ENCODE measurements at places on chromosomes 11 and 22.

DNA sequence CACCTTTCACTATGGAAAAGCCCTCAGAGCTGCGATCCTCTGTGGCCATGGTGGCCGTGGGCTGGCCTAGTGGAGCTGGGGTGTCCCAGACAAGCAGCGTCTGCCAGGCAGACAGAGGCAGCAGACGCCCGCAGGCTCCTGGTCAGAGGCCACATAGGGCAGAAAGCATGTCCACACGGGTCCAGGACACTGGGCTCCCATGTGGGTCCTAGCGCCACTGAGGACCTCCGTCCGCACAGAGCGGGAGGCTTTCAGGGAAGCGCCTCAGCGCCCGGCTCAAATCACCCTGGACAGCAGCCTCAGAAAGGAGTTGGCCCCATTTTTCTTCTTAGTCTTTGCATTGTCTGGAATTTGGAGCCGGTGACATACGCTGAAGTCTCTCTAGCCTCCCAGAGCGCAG, 389.7 kb downstream of the BRD1 start:
- DNase-seq, result no peak

- no peak for DNase-seq
These were observed 847.2 kb downstream of the TBC1D22A start for GRCh38 chr22:47609653-47610052.

DNA sequence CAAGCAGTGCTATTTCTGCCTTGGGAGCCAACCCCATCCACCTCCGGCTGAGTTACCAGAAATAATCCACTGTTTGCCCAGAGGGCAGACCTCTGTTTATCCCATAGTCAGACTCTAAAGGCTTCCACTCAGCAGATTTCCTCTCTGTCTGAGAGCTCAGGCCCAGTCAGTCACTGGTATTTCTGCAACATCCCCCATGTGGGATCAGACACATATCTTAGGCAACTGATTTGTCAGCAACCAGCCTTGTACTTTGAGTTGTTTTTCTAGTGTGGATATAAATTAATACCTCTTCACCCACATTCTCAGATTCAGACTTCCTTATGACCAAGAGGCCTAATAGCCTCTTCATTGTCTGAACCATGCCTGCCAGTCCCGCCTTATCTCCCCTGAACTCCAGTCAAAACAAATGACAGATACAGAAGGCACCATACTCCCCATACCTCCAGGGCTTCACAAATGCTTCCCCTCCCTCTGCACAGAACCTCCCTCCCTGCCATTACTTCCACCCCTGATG, 193.6 kb downstream of the FAM76B start:
- DNase-seq, result no peak

DNA sequence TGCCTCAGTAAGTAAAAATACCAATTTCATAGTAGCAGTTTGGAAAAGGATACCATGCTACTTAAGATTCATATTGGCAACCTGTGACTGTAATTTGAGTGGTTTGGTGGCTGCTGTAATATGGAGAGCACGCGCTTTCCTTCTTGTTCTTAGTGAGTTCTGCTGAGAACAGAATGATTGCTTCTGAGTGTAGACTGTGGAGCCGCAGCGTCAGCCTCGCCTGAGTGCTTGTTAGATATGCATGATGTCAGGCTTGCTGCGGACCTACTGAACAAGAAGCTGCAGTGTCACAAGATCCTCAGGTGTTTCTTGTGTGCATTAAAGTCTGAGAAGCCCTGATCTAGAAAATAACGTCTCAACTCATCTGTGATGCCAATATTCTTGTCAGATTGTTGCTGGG, 143.2 kb downstream of the ARHGAP42 start:
- DNase-seq, result no peak

DNA sequence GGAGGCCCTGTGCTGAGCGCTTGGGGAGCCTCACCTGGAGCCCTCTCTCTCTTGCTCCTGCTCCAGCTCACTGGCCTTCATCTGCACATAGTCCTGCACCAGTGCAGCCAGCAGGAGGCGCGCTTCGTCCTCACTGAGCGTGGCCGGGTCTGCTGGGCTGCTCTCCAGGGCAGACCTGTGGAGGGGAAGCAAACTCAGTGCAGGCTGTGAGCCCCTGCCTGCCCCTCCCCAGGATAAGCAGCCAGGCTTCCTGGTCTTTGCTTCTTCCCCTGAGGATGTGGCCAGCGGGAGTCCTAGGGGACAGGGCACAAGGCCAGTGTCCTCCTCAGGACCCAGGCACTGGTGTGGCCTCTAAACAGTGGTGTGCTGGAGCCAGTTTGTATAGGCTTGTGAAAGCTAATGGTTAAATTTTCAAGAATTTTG, 2.2 kb downstream of the CALCA start:
- DNase-seq, result peak; percentile 46

- no peak for DNase-seq
These were observed 233.3 kb downstream of the CTTN start for GRCh38 chr11:70631624-70632047.

DNA sequence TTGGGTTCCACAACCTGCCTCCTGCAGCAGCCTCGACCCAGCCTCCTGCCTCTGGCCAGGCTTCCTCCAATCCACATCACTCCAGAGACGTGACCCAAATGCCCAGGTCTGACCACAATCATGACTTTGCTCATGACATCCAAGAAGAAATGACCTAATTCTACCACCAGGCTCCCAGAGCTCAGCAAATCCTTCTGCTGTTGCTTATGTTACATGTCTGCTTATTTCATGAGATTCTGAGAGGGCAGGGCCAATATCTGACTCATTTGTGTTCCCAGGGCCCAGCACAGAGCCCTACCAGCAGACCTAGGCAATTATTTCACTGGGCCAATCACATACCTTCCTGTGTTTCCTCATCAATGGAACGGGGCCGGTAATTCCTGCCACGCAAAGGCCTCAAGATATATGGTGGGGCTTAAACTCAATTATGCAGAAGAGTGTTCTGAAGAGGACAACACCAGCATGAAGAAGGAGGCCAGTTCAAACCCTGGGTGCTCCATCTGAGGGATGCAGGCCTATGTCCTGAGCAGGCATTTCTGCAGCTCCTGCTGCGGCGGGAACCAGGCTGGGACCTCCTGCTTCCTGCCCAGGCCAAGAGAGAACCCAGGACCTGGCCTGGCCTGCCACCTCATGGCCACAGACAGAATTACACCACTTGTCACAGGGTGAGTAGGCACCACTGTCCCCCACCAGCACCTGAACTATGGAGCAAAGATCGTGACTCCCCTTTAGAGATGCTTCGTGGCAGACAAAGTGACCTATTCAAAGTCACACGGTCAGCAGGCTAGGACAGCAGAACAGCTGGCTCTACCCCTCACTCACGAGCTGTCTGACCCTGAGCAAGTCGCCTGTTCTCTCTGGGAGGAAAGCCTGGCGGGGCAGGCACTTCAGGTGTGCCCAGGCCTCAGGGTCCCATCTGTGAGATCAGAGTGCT, 5.9 kb downstream of the CENPM start:
- no peak for DNase-seq

GRCh38 chr11:14331476-14332136, 27.4 kb downstream of the RRAS2 start:
- no peak for DNase-seq

DNA sequence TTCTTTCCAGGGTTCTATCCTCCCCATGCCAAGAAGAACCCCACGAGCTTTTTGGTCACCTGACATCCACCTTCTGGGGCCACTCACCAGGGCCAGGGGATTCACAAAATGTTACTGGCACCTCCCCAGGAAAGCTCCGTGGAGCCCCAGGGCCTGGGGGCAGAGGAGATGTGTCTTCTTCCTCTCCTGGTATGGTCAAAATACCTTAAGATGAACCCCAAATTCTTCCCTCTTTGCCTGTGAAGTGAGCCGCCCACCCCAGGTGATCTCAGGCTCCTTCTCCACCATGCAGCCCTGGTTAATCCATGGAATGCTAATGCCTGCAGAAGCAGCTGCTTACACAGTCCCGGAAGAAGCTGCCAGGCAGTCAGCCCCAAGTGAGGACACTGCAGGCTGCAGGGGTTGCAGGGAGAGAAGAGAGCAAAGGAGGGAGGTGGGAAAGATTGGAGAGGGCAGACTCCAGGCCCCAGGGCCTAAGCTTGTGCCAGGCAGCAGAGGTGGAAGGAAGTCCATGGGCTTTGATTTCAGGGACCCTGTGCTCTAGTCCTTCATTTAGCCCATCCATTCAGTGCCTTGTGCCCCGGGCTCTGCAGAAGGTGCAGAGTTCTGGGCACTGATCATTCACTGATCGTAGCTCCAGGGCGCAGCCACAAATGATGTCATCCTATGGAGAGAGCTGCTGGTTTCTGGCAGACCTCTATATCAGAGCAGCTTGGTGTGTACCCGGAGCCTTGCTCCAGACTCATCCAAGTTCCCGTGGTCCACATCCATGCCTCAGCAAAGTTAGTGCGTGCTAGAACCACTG, 127.9 kb upstream of the NECTIN1 start:
- DNase-seq, result no peak

- no peak for DNase-seq
These were observed 24.5 kb downstream of the MICAL3 start for GRCh38 chr22:17999851-18000250.

DNA sequence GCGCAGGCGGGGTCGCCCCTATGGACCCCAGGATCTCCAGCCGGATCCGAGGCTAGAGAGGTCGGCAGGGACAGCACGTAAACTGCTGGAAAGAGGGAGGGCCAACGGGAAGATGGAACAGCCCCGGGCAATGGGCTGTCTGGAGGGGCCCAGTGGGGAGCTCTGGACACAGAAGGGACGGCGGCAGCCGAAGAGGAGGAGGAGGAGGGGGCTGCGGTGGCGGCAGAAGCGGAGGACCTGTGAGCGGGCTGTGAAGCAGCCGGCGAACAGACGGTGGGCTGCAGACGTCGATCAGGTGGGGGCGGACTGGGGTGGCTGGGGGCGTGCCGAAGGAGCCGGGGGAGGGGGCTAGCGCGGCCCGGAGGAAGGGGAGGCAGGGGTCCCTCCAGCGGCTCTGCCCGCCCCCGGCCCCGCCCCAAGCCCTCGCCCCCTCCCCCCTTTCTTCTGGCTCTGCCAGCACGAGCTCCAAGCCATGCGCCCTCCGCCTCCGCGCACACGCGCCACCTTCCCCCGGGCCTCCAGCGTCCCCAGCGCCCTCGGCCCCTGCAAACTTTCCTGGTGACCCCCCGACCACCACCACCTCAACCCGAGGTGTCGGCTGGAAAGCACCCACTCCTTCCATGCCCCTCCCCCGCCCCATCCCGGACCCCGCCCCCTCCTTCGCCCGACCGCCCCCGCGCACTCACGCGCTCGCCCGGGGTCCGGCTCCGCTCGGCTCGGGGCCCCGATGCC, 432 bp downstream of the TNKS1BP1 start:
- peak; percentile 65 for DNase-seq

- DNase-seq, result no peak
These were observed 110.3 kb upstream of the CLPB start for GRCh38 chr11:72544589-72544988.

GRCh38 chr22:34879001-34879400, 187.0 kb upstream of the ISX start:
- DNase-seq, result no peak

GRCh38 chr22:29799217-29799680, 32.1 kb downstream of the UQCR10 start:
- no peak for DNase-seq

GRCh38 chr11:35363854-35364780, 55.2 kb downstream of the SLC1A2 start:
- DNase-seq, result no peak
